ENCODE measurements at places on chromosomes 6 and 20.

- peak; percentile 83 for DNase-seq
These were observed 122.5 kb upstream of the TIAM2 start for GRCh38 chr6:154872542-154873114.

- no peak for DNase-seq
These were observed 2.9 kb upstream of the SNRPB start for GRCh38 chr20:2473516-2473915.

- DNase-seq = no peak
These were observed 24.1 kb upstream of the EPB41L1 start for GRCh38 chr20:36130390-36130789.

- DNase-seq = no peak
These were observed 390.5 kb downstream of the QKI start for GRCh38 chr6:163804991-163805390.

DNA sequence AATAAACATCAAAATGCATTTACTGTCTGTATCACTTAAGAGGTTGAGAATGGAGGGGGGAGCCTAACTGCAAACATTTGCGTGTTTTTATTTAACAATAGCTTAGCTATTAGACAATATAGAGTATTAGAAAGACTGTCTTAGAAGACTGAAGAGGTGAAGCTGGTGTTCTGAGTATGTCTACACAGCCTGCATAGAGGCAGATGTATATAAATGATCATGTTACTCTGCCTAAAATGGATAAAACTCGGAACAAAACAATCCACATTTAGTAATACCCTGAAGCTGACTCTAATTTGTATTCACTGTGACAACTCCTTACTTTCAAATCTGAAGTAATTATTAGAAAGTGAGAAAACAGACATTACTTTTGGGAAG lies 181.9 kb downstream of the GMPR start:
- DNase-seq = no peak

GRCh38 chr6:145214570-145214969 lies 520.8 kb downstream of the EPM2A start:
- DNase-seq = no peak

All from NCI-H2107 (cell line).